HS-5 (cell line): ENCODE measurements at places on chromosomes 12 and 14.
A peak's percentile ranks its signal among the peaks of the same experiment; 100 is the strongest.

DNA sequence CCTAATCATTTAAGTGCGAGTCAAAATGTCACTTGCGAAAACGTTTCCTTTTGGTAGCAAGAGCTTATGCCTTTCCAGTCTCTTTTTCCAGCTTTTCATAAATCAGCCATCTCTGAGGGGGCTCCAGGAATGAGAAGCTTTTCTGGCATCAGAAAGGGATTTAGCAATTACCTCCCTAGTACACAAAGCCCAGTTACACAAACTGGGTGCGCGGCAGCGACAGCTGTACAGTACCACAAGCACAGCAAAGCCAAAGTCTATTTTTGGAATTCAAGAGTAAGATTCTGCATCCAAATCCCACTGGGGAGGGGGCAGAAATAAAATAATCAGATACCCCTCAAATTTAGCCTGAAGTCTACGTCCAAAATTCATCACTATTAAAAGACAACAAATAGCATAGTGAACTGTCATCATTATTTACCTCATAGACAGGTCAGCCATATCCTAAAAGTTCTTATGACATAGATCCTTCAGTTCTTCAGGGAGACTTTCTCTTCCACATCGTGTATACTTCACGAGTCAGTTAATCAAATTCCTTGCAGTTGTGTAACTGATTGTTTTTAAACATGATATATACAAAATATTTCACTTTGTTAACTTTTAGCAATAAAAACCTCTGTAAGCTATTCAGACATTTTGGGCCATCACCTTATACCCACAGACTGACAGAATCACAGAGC, 150.8 kb downstream of the TTC7B start:
- no peak for DNase-seq

GRCh38 chr12:70660620-70661219, 23.5 kb upstream of the PTPRB start:
- DNase-seq: peak; percentile 82

DNA sequence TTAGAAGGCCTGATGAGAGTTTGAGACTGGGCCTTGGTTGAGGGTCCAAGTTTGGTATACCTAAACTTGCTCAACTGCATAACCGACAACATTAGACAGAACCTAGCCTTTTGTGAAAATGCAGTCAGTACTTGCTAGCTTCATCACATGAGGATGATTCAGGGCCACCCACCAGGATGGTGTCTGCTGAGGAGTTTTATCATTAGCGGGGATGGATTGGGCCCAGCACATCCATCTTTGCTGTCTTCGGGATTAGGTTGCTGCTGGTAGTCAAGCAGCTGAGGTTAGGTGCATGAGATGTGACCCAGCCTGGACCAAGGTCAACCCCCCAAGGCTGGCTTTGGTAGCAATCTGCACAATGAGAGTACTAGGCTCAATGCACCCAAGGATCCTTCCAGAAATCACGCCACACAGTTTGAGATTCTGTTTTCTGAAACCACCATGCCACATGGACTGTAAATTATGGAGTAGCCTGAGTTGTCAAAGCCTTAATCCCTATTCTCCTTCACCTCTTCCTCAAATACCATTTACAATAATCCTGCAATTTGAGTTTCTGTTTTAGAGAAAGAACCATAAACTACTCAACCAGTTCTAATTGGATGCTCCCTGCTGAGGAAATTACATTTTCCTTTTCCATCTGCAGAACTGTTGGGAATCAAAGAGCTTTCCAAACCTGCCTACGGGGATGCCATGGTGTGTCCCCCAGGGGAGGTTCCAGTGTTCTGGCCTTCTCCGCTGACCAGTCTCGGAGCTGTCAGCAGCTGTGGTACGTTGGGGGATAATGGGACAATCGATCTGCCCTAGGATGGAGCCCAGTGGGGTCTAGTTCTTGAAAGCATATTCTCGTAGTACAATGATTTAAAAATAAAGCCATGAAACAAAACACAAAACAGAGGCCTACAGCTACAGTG, 61.7 kb downstream of the DGLUCY start:
- no peak for DNase-seq

DNA sequence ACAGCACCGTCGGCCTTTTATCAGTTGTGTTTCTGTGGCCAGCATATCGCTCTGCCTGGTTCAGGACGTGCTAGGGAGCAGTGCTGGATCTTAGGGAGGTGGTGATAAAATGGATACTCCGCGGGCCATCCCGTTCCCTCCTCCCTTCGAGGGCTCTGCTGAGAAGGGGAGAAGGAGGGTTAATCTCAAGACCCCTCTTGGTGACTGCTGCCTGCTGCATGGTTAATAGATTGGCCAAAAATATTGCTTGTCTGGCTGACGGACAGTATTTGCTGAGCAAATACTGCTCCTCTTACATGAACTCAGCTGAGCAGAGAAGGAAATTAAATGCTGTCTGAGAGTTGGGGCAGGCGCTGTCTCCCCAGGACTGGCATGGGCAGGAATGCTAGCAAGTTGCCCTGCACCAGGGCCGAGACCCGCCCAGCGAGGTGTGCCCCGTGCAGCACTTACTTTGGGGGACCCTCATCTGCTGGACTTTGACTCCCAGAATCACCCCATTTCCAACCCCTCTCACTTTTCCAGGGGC, 1.2 kb downstream of the FBRSL1 start:
- DNase-seq: no peak

DNA sequence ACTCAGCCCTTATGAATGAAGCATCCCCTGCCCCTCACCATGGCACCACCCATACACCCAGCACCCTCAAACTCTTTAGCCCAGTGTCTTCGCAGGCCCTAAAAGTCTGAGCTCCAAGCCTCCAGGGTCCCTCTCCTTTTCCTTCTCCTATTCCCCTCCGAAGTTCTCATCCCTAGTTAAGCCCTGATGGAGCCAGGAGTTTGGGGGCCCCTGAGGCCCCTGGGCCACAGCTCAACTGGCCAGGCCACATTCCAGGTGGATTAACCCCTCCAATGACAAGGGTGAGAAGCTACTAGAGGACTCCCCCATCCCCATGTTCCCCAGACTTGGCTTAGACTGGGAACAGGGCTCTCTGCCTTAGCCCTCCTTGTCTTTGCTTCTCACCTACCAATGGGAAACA, 2.6 kb downstream of the RARG start:
- no peak for DNase-seq

DNA sequence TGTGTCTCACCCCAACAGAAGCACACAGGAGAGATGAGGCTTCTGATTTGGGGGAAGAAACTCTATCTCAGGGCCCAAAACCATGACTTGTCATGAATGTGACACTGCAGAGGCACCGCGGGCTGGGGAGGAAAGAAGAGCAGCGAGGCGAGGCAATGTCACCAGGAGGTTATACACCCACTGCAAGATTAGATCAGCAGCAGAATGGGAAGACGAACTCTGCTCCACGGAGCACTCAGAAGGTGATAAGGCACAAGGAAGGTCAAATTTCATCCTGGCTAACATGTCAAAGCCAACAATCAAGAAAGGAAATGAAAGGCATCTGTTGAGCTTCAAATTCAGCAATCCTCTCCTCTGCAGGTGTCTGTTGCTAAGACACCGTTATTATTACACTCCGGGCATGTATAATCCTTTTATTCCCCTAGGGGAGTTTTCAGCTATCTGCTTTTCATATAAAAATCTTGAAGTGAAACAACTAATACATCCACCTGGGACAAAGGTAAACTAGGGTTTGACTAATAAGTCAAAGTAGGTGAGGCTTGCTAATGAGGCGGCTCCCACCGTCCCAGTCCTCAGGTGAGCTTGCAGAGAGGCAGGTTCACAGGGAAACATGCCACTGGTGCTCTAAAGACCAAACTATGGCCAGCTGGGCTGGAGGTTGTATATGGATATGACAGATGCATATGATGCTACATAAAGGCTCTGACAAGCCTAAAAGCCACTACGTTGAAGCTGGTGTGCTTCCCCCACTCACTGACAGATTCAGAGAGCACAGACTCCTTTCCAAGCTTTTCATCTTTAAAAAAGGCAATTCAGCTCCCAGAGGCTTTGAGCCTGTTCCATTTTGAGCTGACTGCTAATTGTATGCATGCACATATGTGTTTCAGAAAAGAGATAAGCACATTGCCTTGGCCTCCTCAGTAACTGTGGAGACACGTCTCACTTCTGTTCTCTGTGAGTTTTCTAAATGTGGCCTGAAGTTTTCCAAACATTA, 221.2 kb downstream of the NELL2 start:
- no peak for DNase-seq

GRCh38 chr12:66717036-66717673, 38.3 kb upstream of the GRIP1 start:
- DNase-seq: no peak
